Stimulated activated CD8-positive, alpha-beta memory T cell treated with anti-CD3 and anti-CD28 coated beads, Interleukin-2, amount 100 ng/mL, for 1 hour (primary cell): ENCODE measurements at places on chromosomes 7 and 10.
A peak's percentile ranks its signal among the peaks of the same experiment; 100 is the strongest.

- DNase-seq: peak; percentile 44
Observed at GRCh38 chr10:11472158-11472753, 139.2 kb downstream of the USP6NL start.

- no peak for DNase-seq
Observed at GRCh38 chr10:73917566-73918305, 6.8 kb downstream of the PLAU start.

GRCh38 chr7:24283897-24284698 is at the start of gene NPY:
Gene NPY (plus strand): TSS chr7:24284190. CDS start chr7:24285241, 1,051 bp downstream.
- DNase-seq: no peak

- DNase-seq: no peak
Observed at GRCh38 chr10:35300063-35300699, 36.1 kb upstream of the CCNY start.

- DNase-seq: no peak
Observed at GRCh38 chr7:40276061-40276460, 141.3 kb downstream of the SUGCT start.

DNA sequence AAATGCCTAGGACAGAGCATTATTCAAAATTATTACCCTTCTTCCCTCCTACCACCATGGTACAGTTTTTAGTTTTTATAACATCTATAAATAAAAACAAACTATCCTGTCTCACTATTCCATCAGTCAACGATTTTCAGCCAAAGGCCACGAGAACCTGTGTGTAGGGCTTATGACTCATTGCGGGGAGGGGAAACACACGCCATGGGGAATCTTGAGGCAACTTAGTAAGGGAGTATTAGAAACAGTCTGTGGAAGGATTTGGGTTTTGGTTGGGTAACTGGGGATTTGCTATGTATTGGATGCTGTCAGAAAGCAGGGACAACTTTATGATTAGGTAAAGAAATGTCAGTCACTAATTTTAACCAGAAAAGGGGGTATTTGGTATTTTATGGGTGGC is 14.7 kb downstream of the GPR141 start:
- no peak for DNase-seq

GRCh38 chr7:64602086-64602485 is 39.2 kb upstream of the ZNF680 start:
- no peak for DNase-seq

- DNase-seq: no peak
Observed at GRCh38 chr10:26573674-26574073, 123.8 kb upstream of the PDSS1 start.

DNA sequence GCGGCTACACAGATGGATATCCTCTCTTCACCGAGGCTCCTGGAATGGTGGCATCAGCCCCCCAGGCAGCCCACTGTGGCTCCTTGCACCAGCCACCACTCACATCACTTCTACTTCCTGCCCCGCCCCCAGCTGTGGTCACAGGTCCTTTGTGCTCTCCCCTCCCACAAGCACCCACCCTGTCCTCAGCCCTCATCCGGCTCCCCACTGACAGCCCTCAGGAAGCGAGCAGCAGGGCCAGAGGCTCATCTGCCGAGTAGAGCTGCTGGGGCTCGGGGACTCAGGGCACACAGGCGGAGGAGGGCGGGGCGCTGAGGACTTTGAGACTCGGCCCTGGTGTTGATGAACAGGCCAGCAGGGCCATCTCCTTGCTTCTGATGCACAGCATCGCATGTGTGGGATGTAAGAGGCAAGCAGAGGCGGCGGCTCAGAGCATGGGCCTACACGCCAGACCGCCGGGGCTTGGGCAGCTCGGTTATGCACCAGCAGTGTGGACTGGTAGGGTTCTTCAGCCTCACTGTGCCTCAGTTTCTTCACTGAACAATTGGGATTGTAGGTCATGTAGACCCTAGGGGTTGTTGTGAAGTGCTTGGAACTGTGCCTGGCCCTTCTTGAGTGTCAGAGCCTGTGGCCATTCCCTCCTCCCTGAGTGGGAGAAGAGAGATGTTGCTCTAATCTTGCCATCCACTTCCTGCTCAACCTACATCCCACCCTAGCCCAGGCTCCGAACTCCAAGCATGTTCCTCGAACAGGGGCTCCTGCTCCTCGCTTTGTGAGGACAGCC is at the start of gene PRF1:
Gene PRF1 (minus strand): TSS at position 77 of the 784 bp plus-strand sequence. CDS start 1,839 bp downstream, outside the sequence.
- peak; percentile 66 for DNase-seq

DNA sequence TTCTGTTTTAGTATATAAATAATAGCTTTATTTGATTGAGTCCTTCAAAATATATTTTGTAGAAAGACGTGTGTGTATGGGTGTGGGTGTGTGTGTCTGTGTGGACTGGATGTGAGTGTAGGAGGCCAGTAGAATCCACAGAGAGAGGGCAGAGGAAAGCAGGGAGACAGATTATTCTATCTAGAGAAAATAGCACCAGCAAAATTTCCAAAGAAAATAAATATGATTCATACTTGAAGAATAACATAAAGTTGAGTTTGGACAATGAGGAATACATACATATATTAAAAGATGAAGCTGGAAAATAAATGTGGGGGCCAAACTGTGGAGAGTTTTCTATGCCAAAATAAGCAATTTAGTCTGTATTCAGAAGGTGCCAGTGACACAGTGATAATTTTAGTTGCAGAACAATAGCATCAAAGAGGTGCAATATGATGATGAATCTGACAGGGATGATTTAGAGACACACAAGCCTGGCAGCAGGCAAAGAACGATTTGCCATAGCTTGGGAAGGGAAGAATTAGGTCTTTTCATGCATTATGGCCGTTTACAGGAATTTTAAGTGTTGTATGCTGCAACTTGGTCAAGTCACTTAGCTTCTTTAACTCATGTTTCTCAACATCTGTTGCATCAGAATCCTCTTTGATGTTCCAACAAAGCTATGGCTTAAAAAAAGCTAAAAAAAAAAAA is 121.3 kb downstream of the SEMA3A start:
- no peak for DNase-seq

GRCh38 chr7:122369756-122370155 is 65.2 kb upstream of the FEZF1 start:
- no peak for DNase-seq
